ENCODE measurements at places on chromosomes 11 and 22. TPM values are rescaled to one million over a fixed set of nuclear protein-coding genes. Genes with fewer than 3 reads are reported as not detected.

Gene EMSY
- total RNA-seq: 21.2 TPM

Gene PLAAT2
- not detected for total RNA-seq

Gene GP1BB
- total RNA-seq: 1.7 TPM

Gene TCN1
- 0.66 TPM for total RNA-seq

Gene PKDREJ
- 0.23 TPM for total RNA-seq

Gene TMPRSS6
- not detected for total RNA-seq

Gene PLEKHA7
- total RNA-seq: 6.7 TPM

Gene GPHA2
- total RNA-seq: not detected

Gene HEPACAM
- 0.42 TPM for total RNA-seq

Gene FGF4
- total RNA-seq: not detected

Gene OR51B2
- not detected for total RNA-seq

Gene SCARF2
- total RNA-seq: 28.6 TPM

Gene SCGB1D2
- total RNA-seq: not detected
